Activated T-helper 17 cell treated with anti-CD3 and anti-CD28 coated beads, Interleukin-2, amount 50 U/mL, for 72 hours (primary cell): ENCODE measurements at places on chromosomes 3 and 15.

DNA sequence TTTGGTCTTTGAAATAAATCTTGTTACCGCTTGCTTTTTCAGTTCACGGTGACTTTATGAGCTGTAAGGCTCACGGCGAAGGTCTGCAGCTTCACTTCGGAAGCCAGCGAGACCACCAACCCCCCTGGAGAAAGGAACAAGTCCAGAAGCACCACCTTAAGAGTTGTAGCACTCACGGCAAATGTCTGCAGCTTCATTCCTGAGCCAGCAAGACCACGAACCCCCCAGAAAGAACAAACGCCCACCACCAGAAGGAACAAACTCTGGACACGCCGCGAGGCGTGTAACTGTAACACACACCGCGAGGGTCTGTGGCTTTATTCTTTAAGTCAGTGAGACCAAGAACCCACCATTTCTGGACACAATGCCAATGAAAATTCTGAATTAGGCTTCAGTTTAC, 28.8 kb downstream of the GOLGA6A start:
- no peak for ATAC-seq

GRCh38 chr3:193977622-193978021, 158.3 kb upstream of the HES1 start:
- ATAC-seq, result no peak

DNA sequence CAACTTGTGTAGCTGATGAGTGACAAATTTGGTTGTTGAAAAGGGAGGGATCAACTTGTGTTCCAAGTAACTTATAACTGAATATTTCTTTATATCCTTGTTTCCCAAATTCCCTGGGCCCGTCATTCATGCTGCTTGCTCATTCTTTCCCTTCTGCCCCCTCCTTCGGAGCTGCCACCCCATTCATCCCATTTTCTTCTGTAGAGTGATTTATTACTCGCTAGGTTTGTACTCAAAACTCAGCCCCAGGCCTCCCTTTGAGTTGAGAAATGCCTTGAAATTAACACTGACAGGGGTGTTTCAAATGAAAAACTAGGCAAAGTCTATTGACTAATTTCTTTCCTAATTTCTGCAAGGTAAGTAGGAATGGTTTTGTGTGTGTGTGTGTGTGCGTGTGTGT, 277.4 kb upstream of the SLCO3A1 start:
- no peak for ATAC-seq

DNA sequence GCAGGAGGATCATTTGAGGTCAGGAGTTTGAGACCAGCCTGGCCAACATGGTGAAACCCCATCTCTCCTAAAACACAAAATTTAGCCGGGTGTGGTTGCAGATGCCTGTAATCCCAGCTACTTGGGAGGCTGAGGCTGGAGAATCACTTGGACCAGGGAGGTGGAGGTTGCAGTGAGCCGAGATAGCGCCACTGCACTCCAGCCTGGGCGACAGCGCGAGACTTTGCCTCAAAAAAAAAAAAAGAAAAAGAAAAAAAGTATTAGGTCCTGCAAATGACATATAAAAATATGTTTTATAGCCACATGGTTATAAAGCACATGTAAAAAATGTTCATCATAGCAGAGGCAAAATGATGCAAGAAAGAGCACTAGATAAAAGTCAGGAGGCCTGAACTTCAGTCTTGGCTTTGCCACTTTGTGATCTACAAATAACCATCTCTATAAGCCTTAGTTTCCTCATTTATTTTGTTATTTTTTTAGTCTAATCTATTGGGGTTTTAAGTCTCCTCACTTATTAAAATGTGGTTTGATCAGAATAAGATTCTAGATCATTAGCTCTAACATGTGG, 4.9 kb downstream of the SLC12A6 start:
- ATAC-seq, result no peak

GRCh38 chr3:28947061-28947460, 333.8 kb upstream of the RBMS3 start:
- ATAC-seq, result no peak

DNA sequence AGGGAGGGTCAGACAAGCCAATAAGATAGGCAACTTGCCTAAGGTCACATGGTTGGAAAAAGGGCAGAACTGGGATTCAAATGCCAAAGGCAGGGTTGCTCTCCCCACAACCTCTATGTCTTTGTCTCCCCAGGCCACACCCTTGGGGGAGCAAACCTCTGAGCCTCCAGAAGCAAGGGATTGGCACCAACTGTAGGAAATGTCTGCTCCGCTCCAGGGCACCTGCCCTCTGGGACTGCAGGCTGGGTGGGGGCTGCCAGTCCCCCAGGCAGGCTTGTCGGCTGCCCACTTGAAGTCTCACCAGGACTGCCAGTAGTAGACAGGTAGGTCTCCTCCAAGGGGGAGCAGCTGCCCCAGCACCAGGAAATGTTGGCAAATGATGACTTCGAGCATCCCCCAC, 2.0 kb downstream of the FAM3D start:
- no peak for ATAC-seq

DNA sequence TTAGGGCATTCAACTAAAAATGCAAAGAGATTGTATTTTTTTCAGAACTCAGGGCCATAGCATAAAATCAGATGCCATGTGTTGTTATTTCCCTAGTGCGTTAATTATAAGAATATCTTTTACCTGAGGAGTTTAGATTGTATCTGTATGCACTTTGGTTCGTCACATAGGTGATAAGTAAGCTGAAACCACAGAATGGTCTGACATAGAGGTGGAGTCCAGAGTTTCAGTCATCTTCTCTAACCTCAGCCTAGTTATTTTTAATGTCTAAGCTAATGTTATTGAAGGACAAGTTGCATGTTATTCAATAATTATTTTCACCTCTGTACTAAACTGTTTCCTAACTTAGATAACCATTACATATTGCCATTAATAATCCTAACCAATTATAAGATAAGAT, 27.1 kb upstream of the CNTN4 start:
- no peak for ATAC-seq

GRCh38 chr15:32717426-32718226, at the start of gene GREM1:
Gene GREM1, plus strand, starts transcription at chr15:32718004. Its CDS starts 12,687 bp downstream, at chr15:32730691.
- ATAC-seq, result no peak

GRCh38 chr3:70085613-70086012, 86.1 kb downstream of the SAMMSON start:
- no peak for ATAC-seq

GRCh38 chr3:44109771-44110361, 131.8 kb upstream of the TOPAZ1 start:
- no peak for ATAC-seq

- no peak for ATAC-seq
These were observed 107.8 kb downstream of the ZIC4 start for GRCh38 chr3:147298511-147298982.
